Glomerular endothelial cell (primary cell): ENCODE measurements at places on chromosomes 5 and 9. TPM values are rescaled to one million over a fixed set of nuclear protein-coding genes. Genes with fewer than 3 reads are reported as not detected.

SEPTIN8 gene
- total RNA-seq, result 60.4 and 65.0 TPM in 2 replicates

SLC12A7 gene
- 30.4 and 49.8 TPM in 2 replicates for total RNA-seq

DNAH5 gene
- 2.0 and 6.6 TPM in 2 replicates for total RNA-seq

SLC45A2 gene
- not detected in 2 replicates for total RNA-seq

VAV2 gene
- total RNA-seq, result 24.8 and 33.7 TPM in 2 replicates

TMEM252 gene
- total RNA-seq, result not detected in 2 replicates

FAM221B gene
- total RNA-seq, result not detected in 2 replicates

HMCN2 gene
- total RNA-seq, result 0.64 TPM in 1 of 2 replicates, not detected in the other

GRXCR2 gene
- total RNA-seq, result not detected in 2 replicates

FAM153A gene
- not detected in 2 replicates for total RNA-seq

DRD1 gene
- not detected in 2 replicates for total RNA-seq

SLC25A2 gene
- total RNA-seq, result 0.76 TPM in 1 of 2 replicates, not detected in the other

CCDC112 gene
- 9.4 and 10.6 TPM in 2 replicates for total RNA-seq

PITX1 gene
- not detected in 2 replicates for total RNA-seq

PGGT1B gene
- total RNA-seq, result 7.3 and 10.7 TPM in 2 replicates

SH3PXD2B gene
- total RNA-seq, result 41.1 and 44.9 TPM in 2 replicates

SYK gene
- total RNA-seq, result 1.3 and 2.8 TPM in 2 replicates

TMEM174 gene
- total RNA-seq, result not detected in 2 replicates

GARIN3 gene
- not detected in 2 replicates for total RNA-seq

MYOZ3 gene
- 0.53 and 0.93 TPM in 2 replicates for total RNA-seq

SHOC1 gene
- 0.06 TPM in 1 of 2 replicates, not detected in the other for total RNA-seq

IL5 gene
- total RNA-seq, result not detected in 2 replicates

LURAP1L gene
- total RNA-seq, result 10.8 and 29.4 TPM in 2 replicates

SUSD3 gene
- not detected in 2 replicates for total RNA-seq

GNA14 gene
- total RNA-seq, result 43.6 and 67.3 TPM in 2 replicates

CRB2 gene
- 0.06 TPM in 1 of 2 replicates, not detected in the other for total RNA-seq

CDKN2B gene
- total RNA-seq, result 36.5 and 49.7 TPM in 2 replicates

PCDHGA11 gene
- total RNA-seq, result 12.3 and 17.5 TPM in 2 replicates

STC2 gene
- total RNA-seq, result 38.4 and 49.4 TPM in 2 replicates

OR1J4 gene
- not detected in 2 replicates for total RNA-seq

EPB41L4B gene
- 0.88 and 1.8 TPM in 2 replicates for total RNA-seq

CBY3 gene
- total RNA-seq, result 3.0 TPM in 1 of 2 replicates, not detected in the other

ZNF608 gene
- total RNA-seq, result 26.8 and 30.9 TPM in 2 replicates

PFDN1 gene
- total RNA-seq, result 117 and 166 TPM in 2 replicates

FABP6 gene
- total RNA-seq, result 0.35 TPM in 1 of 2 replicates, not detected in the other

STOM gene
- 109 and 118 TPM in 2 replicates for total RNA-seq

PAEP gene
- not detected in 2 replicates for total RNA-seq

DEPDC1B gene
- 1.0 and 3.4 TPM in 2 replicates for total RNA-seq

IL4 gene
- total RNA-seq, result not detected in 2 replicates

GHR gene
- total RNA-seq, result 0.35 and 1.8 TPM in 2 replicates

AK8 gene
- 0.24 and 1.5 TPM in 2 replicates for total RNA-seq

RLN1 gene
- total RNA-seq, result not detected in 2 replicates

SLC6A19 gene
- not detected in 2 replicates for total RNA-seq

RNF180 gene
- total RNA-seq, result 4.7 and 10.3 TPM in 2 replicates

PCDHA2 gene
- total RNA-seq, result 0.15 TPM in 1 of 2 replicates, not detected in the other

CCDC152 gene
- total RNA-seq, result 0.05 and 0.23 TPM in 2 replicates

ACOT12 gene
- total RNA-seq, result not detected in 2 replicates

HRCT1 gene
- 0.47 and 0.63 TPM in 2 replicates for total RNA-seq

IGIP gene
- total RNA-seq, result 3.0 and 3.7 TPM in 2 replicates

TERT gene
- not detected in 2 replicates for total RNA-seq

QRFP gene
- not detected in 2 replicates for total RNA-seq
